Caudate nucleus (tissue), 63 donors: ENCODE measurements at places on chromosomes 2 and 18.

GRCh38 chr2:182435754-182436153 is 8.9 kb upstream of the PDE1A start:
- DNase-seq, result no peak

DNA sequence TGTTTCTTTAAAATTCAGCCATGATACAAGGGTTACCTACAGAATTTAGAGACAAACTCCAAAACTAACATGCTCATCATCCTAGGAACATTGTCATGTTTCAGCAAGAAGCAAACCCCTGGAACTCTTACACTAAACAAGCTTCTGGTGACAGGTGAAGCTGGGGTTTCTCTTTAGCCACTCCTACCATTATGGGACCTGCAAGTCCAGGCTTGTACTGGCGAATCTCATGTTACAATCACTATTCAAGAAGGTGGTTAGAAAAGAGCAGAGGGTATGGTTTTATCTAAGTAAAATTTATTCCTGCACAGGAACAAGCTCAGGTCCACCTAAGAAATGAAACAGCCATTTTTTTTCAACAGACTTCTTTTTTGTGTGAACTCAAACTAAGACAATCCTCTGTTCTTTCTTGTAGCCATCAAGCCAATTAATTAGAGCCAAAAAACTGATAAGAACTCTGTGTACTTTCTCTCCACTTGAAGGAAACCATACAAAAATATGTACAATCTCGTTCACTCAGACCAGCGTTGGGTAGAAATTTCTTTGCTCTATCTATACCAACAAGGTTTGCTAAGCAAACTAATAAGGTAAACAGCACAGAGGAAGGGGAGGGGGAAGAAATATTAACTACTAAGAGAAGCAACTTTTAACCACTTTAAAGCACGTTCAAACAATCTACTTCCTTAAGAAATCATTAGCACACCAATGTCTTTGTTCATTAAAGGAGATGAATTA is 63.3 kb upstream of the NEDD4L start:
- DNase-seq, result no peak

DNA sequence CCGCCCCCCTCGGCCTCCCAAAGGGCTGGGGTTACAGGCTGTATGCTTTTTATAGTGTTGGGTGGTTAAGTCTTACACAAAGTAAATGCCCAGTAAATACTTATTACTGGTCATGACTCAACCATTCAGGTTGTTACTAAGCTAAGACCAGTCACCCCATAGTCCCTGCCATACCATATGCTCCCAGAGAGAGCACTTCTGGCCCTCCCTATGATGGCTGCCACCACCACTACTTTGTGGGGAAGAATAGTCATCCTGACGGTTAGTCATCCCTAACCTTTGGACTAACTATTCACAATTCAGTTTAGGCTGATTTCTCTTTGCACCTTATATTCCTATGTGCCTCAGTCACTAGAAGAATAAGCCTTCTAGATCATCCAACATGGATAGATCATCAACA is 42.0 kb upstream of the MSH2 start:
- DNase-seq, result no peak

- no peak for DNase-seq
Measured at GRCh38 chr2:220940646-220941045, 631.5 kb downstream of the EPHA4 start.

DNA sequence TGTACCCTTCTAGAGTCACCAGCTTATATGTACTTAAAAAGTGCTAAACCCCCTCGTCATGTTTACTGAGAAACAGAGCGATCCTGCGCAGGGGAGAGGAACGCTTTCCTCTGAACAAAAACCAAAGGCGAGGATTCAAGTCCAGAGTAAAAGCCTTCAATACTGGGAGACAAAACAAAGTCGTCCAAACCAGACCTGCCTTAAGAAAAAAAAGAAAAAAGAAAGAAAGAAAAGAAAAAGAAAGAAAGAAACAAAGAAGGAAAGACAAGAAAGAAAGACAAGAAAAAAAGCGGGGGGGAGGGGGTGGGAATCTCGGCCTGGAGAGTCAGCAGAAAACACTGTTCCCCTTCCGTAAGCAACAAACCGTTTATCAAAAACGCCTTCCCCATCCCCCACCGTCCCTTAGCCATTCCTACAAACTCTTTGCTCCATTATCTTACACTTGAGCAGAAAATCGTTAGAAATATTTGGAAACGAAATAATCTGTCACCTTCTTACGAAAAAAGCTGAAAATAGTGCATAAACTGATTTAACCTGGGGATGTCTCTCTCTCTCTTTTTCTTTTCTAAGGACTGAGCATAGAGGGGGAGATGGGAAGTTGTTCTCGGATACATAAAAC is 3.3 kb downstream of the PTGR3 start:
- DNase-seq, result no peak

DNA sequence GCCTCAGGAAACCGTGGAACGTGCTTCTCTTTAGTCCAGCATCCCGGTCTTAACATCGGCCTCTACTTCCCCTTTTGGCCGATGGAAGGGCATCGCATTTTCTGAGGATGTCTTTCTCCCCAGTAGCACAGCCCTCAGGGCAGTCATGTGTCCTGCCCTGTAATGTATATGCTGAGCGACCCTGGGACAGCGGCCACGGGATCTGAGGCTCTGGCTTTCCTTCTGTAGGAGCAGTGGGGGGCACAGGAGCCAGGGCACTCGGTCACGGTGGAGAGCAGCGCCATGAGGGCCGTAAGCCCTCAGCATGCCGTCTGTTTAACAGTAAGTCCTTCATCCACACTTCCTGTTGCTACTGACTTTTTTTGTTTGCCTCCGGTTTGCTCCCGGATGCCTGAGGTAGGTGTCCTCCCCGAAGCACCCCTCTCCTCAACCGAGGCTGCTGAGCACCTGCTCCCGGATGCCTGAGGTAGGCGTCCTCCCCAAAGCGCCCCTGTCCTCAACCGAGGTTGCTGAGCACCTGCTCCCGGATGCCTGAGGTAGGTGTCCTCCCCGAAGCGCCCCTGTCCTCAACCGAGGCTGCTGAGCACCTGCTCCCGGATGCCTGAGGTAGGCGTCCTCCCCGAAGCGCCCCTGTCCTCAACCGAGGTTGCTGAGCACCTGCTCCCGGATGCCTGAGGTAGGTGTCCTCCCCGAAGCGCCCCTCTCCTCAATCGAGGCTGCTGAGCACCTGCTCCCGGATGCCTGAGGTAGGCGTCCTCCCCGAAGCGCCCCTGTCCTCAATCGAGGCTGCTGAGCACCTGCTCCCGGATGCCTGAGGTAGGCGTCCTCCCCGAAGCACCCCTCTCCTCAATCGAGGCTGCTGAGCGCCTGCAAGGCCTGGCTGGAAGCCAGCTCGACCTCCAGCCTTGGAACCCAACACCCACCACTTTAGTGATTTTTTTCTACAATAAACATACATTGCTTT is 169.3 kb downstream of the HDAC4 start:
- no peak for DNase-seq

GRCh38 chr2:101428422-101429176 is 41.3 kb upstream of the CREG2 start:
- no peak for DNase-seq

GRCh38 chr2:67037655-67038054 is 359.5 kb upstream of the ETAA1 start:
- no peak for DNase-seq

DNA sequence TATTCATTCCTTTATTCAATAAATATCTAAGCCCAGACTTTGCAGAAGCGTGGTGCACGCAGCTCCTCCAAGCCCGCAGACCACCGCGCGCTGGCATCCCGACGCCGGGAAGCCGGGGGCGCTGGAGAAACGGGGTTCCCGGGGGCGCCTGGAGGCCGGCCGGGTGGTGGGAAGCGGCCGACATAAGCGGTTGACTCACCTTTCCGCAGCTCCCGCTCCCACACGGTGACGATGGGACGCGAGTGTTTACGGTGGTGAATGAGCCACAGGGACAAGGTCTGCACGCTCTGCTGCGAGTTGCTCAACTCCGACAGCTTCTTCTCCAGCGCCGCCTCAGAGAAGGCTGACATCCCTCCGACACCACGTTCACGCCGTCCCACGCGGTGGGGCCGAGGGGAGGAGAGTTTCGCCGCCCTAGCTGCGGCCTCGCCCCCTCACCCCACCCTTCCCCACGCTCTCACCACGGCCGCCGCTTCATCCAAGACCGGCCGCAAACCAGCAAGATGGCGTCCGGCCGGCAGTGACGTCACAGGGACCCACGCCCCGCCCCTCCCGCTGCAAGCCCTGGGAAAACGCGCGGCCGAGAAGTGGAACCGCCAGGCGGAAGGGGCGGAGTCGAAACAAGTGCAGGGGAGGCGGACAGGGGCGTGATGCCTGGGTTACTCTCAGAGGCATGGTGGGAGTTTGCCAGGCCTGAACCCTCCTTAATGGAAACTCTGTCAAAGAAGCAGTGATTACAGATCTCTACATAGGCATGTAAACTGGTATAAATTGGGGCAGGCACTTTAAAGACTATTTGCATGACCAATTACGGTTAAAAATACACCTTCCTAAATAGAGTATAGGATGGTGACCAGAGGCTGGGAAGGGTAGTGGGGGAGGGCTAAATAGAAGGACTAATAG is at the start of gene RPRD1A:
Gene RPRD1A (minus strand): TSS at position 505 of the 903 bp plus-strand sequence. CDS start 155 bp downstream, at position 350.
- DNase-seq, result peak; percentile 93

DNA sequence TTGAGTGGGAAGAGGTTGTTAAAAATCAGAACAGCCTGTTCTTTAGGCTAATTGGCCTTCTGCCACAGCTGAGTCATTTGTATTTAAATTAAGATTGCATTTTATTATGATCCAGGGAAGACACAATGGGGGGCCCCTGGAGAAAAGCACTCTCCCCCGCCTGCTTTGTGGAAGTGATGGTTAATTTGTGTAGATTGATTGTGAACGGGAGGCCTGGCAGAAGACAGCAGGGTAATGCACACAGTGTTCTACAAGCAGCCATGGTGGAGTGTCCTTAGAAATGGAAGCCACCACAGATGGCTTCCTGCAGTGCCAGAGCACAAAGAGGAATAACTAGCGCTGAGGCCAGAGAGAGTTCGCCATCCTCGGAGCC is 19.6 kb downstream of the RAMP1 start:
- no peak for DNase-seq

- DNase-seq, result no peak
Measured at GRCh38 chr2:37629529-37629928, 41.9 kb downstream of the CDC42EP3 start.

GRCh38 chr18:44298566-44298965 is 382.1 kb upstream of the SETBP1 start:
- DNase-seq, result no peak

- no peak for DNase-seq
Measured at GRCh38 chr2:74690571-74690970, 36.5 kb downstream of the SEMA4F start.

GRCh38 chr2:1907849-1908533 is 163.7 kb upstream of the PXDN start:
- no peak for DNase-seq

- no peak for DNase-seq
Measured at GRCh38 chr2:1309507-1309906, 103.8 kb upstream of the TPO start.

GRCh38 chr2:101717071-101717845 is 19.8 kb downstream of the MAP4K4 start:
- DNase-seq, result no peak

DNA sequence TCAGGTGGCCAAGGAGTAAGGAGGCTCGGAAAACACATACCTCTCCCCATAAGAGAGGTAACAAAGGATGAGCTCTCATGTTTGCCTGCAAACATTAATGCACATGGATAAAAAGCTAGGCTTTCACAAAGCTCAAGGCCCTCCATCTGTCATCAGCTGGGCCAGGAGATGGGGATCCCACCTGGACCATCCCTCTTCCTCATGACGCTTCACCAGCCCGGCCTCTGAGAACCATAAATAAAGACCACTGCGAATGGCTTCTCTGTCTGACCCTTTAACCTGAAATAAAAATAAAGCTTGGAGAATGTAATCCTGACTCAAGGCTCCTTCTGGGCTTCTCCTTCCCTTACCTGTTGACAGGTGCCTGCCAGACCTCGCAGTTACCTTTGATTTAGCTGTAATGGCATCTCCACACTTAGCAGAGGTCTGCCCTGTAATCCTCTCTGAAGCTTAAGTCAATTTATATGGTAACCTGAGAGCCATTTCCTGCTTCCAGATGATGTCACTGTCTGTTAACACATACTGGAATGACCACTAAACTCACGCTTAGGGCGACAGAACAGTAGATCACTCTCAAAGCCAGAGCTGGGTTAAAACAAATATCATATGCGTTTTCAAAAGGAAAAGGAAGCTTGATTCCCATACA is 29.3 kb upstream of the FOXI3 start:
- no peak for DNase-seq

DNA sequence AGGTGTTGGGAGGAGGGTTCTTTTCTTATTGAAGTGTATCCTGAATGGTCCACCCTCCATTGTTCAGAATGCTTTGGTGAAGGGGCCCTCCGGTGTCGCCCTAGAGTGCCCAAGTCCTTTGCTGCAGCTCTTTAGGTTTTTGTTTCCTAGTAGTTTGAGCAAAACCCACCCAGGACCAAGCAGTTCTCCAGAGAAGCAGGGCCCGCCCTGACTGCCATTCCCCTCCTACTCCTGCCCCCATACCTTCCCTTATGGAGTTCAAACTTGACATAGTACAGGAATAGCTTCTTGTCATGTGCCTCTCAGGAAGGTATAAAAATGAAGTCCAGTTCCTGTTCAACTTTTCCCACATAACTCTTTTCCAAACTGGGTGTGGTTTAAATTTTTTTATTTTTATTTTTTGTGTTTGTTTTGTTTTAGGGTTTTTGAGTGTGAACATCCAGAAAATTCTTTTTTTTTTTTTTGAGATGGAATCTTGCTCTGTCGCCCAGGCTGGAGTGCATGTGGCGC is 5.6 kb downstream of the MERTK start:
- DNase-seq, result no peak

- DNase-seq, result no peak
Measured at GRCh38 chr2:229553091-229553490, 161.3 kb downstream of the DNER start.

DNA sequence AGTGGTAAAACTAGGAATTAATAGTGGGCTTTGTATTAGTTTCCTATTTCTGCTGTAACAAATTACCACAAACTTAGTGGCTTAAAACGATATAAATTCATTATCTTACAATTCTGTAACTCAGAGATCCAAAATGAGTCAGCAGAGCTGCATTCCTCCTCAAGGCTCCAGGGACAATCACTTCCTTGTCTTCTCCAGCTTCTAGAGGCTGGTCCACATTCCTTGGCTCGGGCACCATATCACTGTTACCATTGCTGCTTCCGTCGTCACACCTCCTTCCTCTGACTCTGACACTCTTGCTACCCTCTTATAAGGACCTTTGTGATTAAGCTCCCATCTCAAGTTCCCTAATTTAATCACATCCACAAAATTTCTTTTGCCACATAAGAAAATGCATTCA is 567.8 kb upstream of the KLHL29 start:
- DNase-seq, result no peak
